ENCODE measurements at places on chromosomes 13 and 19.

DNA sequence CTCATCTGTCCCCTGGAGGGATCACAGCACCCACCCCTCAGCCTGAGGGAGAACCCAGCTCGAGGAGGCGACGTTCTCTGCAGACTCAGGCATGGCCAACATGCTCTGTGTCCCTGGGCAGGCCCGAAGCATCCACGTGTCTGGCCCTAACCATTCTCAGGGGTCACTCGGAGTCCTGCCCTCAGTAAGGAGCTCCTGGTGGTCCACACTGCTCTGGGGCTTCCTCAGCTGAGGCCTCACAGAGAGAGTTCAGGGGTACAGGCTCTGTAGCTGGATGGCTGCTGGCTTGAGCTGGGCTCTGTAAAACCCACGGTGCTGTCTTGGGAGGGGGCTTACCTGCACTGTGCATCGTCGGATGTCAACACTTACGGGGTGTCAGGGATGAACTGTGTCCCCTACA is 4.4 kb upstream of the SIGLEC8 start:
- DNase-seq = no peak

GRCh38 chr13:111598747-111599146 is 278.3 kb downstream of the TEX29 start:
- DNase-seq = no peak

GRCh38 chr13:99425485-99426341 is 75.6 kb upstream of the TM9SF2 start:
- peak; percentile 71 for DNase-seq

- DNase-seq = peak; percentile 73
Measured at GRCh38 chr13:29594303-29594709, 1.2 kb downstream of the SLC7A1 start.

DNA sequence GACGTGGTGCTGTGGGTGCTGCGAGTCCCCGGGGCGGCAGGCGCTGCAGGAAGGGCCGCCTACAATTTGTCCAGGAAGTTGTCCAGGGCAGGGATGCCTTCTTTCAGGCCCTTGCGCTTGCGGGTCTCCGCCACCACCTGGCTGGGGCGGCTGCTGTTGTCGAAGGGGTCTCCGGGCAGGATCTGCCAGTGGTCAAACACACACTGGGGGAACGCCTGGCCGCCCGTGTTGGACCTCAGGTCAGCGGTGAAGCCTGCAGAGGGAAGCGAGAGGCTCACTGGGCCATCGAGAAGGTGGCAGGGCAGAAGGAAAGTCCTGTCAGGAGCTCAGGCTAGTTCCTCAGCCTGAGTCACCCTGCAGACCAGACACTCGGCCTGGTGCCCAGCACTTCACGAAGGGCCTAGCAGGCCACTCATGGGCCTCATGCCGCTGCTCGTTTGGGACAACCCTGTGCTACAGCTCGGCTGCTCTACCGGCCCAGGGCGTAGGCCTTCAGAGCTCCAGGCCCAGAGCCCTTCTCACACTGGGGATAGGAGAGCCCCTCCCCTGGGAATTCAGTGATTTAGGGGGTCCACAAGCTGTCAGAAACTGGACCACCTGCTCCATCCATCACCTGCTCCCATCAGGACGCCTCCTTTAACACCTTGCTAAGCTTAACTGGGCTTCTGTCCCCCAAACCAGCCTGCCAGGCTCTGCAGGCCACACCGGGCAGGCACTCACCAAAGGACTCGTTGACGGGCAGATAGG is 5.8 kb upstream of the DAPK3 start:
- DNase-seq = peak; percentile 75

- no peak for DNase-seq
Measured at GRCh38 chr13:94880463-94880862, 168.1 kb upstream of the SOX21 start.

- DNase-seq = no peak
Measured at GRCh38 chr13:113527272-113527958, 36.9 kb upstream of the DCUN1D2 start.

DNA sequence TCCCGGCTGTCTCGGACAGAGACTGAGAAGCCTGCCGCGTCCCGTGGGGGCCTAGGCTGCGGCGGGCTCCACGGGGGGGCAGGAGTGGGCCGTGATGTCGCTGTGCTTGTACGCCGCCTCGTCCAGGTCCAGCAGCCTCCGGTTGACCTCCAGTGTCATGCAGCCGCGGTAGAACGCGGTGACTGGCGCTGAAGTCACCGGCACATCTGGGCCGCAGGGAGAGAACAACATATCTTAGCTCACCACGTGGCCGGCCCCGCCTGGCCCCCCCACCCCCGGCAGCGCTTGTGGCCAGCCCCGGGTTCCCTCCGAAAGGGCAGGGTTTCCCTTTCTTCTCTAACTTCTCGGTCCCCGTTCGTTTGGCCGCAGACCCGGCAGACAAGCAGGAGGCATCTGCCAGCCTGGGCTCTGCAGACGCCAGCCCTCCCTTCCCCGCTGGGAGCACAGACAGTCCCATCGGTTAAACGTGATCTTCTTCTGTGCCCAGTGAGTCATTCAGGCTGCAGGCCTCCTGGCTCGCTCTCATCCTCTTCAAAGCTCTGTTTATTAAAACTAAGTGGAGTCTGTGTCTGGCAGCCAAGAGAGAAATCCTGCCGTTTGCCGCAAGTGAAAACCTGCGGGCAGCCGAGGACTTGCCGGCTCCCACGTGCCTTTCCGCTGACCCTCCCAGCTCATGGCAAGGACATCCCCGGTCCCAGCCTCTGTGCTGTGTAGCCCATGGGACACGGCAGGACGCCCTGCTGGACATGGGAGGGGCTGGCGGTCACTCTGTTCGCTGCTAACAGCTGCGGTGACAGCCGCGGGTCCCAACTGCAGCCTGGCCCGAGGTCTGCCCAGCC is 42.8 kb downstream of the GAS6 start:
- DNase-seq = no peak

DNA sequence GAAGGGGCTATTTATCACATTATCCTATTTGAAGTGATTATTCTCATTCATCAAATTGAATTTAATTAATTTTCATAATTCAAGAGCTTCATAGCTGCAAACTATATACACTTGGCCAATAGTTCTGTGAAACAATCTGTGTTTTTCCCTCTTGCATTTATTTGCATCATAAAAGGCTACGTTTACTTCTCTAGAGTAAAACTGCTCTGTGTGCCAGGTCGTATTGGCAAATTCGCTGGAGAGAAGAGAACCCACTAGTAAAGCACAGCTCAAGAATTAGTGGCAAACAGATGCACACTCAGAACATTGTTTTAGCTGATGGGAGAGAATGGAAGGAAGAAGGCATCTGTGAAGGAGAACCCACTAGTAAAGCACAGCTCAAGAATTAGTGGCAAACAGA is 81.8 kb downstream of the CYSLTR2 start:
- DNase-seq = no peak

DNA sequence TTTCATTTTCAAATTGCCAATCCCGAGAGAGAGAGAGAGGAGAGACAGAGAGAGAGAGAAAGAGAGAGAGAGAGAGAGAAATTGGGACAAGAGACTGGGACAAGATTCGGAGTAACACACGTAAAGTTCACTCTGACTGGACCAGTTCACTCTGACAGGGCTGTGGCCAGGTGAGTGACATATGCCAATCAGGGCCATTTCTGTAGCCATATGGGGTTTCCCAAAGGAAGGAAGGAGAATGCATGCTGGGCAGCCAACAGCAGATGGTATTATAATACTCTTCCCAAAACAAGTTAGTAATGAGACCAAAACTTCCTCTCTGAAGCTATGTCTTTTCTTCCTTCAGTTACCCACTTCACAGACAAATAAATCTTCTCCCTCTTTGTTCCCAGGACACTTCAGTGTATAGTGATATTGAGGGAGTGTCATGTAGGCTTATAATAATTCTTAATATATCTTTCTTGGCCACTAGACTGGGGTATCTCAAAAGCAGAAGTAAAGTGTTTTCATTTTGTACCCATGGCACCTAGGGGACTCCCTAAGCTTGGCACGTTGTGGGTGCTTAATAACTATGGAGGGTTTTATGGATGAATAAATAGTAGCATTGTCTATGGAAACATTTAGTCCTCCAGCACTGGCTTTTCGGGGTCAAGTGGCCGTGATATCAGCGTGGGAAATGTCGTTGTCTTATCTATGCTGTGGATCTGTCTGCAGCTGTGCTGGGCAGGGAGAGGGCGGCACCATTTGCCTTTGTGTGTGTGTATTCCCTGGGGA is 51.6 kb downstream of the SERP2 start:
- no peak for DNase-seq

GRCh38 chr19:35822579-35822978 is 9.9 kb upstream of the PRODH2 start:
- DNase-seq = no peak

- no peak for DNase-seq
Measured at GRCh38 chr13:35953537-35954206, 177.5 kb downstream of the DCLK1 start.

DNA sequence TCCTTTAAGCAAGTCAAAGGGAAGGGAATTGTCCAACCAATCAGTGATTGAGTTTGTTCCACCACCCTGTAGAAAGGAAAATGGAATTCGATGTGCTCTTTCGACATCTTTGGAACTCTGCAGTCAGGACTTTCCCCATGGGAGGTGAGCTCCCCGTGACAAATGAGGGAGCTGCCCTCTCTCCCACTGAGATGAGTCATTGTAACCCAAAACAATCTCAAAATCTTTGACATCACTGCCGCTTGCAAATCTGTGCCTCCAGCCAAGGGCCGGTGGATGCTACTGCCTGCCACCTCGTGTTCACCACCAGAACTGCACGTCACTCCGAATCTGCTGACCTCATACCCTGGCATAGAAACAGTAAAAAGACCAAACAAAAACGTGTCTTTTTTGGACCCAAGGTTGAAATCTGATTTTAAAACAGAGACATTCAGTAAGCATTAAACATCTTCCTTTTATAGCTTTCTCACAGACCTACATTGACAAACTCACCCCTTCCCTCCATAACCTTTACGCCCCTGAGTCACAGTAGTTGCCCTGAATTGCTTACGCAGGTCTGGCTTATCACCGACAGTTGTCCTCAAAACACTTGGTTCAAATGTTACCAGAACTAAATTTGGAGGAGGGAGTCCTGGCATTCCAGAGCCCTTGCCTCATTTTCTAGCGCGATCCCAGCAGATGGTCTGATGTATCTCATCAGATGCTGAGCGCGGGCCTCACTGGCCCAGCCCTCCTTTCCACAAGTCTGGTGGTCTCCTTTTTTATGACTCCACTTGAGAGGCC is 105.2 kb downstream of the COL4A2 start:
- peak; percentile 78 for DNase-seq

Data from activated CD8-positive, alpha-beta memory T cell treated with anti-CD3 and anti-CD28 coated beads, Interleukin-2, amount 50 U/mL, for 48 hours (primary cell).